Hematopoietic multipotent progenitor cell treated with erythropoietin and hydrocortisone succinate and interleukin-3 and kit ligand, for 17 days (in vitro differentiated cells): ENCODE measurements at places on chromosomes 3 and 15.

DNA sequence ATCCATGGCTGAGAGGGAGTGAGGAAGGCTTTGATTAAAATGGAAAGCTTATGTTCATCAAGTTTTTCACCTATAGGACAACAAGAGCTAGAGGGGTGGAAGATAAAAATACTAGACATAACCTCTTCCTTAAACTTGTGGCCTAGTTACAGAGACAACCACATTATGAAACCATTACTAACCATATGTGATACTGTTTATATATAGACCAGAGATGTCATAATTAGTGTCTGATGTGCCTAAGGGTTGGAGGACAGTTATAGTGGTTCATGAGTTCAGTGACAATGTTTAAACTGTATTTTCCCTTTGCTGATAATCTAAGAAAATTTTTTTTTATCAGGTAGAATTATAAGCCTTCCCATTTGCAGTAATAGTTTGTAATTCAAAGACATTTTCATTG is 23.7 kb downstream of the PHLDB2 start:
- no peak for DNase-seq

DNA sequence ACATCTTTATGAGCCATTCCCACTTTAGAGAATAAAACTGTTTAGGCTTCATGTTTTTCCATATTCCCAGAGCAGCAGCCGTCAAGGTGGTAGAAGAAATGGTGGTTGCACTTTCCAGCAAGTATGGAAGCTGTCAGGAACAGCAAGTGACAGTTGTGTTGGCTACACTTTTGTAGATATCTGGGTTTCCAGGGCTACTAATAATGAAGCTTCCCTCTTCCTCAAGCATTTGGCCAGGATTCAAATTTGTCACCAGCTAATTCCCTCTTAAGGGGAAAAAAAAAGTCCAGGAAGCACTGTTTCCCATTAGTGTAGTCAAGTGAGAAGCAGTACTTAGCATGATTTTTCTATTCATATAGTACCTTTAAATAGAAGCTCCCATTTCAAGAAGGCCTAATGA is 252.8 kb downstream of the IGSF11 start:
- DNase-seq = no peak

- DNase-seq = no peak
Measured at GRCh38 chr3:49616061-49616460, 58.1 kb upstream of the APEH start.

DNA sequence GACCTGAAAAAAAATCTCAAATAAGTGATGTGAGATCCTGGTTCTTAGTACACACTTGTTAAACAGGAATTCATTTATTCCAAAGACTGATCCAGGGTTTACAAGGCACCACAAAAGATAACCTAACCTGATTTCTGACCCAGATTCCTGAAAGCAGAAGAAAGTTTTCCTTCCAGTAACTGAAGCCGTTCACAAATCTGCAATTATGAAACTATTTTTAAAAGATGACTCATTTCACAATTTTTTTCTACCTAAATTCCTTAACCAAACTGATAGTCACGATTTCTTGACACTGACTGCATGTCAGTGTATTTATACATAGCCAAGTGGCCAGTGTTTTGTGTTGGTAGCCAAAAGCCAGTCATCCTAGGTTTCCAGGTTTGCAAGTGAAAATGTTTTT is 17.1 kb downstream of the SLC9A9 start:
- no peak for DNase-seq

GRCh38 chr3:46252980-46253379 is 10.7 kb downstream of the CCR3 start:
- no peak for DNase-seq

GRCh38 chr15:40825661-40826422 is 2.7 kb downstream of the PPP1R14D start:
- no peak for DNase-seq

DNA sequence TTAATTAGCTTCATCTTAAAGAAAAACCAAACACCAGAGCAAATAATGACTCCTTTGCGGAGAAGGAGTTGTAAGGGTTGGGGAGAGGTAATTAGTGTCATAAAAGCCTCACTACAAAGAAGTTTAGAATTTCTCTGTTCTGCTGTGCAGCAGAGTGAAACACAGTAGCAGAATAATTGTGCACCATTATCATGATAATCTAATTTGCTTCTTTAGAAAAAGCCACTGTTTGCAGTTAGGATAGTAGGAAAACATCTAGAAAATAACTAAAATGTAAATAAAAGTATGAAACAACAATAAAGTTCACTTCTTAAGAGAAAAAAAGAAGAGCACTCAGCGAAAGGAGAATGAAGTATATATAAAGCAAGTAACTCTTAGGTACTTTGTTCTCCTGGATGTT is 5.5 kb downstream of the SHOX2 start:
- no peak for DNase-seq

DNA sequence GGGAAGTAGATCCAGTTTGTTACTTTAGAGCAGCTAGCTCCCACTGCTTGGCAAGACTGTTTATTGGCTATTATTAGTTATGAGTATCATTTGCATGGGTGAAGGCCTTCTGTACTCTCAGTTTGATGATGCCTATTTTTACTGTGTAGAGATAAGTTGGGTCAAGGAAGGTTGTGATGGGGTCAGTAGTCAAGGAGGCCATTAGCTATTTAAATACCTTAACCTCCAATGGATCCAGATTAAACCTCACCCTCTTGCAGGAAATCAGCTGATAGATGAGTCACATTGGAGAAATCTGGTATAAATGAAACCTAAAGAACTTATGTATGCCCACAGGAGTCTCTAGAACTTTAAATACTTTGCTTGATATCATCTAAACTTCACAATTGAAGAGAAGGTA is 45.0 kb downstream of the THBS1 start:
- DNase-seq = no peak

- no peak for DNase-seq
Measured at GRCh38 chr3:33919312-33920120, 121.1 kb downstream of the PDCD6IP start.

DNA sequence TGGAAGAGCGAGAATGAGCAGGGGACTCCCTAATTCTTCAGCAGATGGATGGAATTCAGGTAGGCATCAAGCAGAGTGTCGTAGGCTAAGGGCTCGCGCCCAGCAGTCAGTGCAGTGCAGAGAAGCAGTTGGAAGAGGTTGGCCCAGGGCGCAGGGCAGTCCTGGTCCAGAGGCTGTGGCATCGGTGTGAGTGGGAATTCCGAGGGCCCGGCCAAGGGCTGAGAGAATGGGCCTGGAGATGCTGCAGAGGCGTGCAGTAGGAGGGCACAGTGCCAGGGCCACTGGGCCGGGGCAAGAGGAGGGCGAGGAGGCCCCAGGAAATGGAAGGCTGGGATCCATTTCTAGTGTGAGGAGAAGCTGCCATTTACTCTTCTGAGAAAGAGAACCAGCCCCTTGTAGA is 74.4 kb downstream of the AAGAB start:
- DNase-seq = no peak

- DNase-seq = no peak
Measured at GRCh38 chr15:79623488-79623887, 191.4 kb downstream of the MINAR1 start.

GRCh38 chr3:124078953-124079911 is 87.3 kb upstream of the ROPN1 start:
- peak; percentile 22 for DNase-seq

DNA sequence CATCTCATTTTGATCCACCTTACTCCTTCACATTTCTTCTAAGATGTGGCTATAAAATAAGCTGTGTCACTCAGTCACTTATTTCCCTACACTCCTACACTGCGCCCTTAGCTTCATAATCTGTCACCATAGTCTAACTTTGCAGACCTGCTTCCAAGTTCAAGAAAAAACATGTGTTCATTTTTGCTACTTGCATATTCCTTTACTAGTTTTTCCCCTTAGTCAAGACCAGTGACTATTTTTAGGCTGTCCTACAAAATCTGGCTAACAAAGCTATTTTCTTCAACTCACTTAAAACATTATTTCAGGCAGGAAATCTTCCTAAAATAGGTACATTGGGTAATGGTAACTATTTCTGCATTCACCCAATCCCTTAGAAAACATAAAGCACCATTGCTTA is 272.5 kb downstream of the TBC1D5 start:
- DNase-seq = no peak

DNA sequence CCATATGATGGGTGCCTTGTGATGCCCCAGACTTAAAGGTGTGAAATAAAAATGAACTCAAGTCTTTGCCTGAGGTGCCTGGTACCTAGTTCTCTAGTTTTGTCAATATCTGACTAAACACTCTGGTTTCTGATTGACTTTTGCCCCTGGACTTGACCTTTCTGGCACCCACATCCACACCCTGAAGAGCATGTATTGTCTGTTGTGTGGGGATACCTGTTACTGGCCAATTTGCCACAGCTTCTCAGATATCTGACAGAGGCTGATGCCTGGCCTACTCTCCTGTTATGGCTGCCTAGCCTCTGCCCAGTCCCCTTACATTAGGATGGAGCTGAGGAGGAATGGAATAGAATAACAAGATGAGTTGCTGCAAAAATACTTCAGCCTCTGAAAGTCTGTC is 3.6 kb downstream of the ZBTB38 start:
- no peak for DNase-seq

- no peak for DNase-seq
Measured at GRCh38 chr3:15154326-15154725, 51.7 kb upstream of the CAPN7 start.

- no peak for DNase-seq
Measured at GRCh38 chr15:65827065-65827464, 35.0 kb upstream of the DENND4A start.

- DNase-seq = no peak
Measured at GRCh38 chr3:119352863-119353527, 58.8 kb downstream of the ARHGAP31 start.

- DNase-seq = no peak
Measured at GRCh38 chr3:188390775-188391443, 237.0 kb downstream of the LPP start.
